ENCODE measurements at places on chromosomes 4 and X.
A peak's percentile ranks its signal among the peaks of the same experiment; 100 is the strongest.

GRCh38 chrX:43741843-43742573, 85.9 kb downstream of the MAOA start:
- no peak for DNase-seq

GRCh38 chr4:5033281-5033841, 14.1 kb upstream of the CYTL1 start:
- peak; percentile 8 for DNase-seq

- no peak for DNase-seq
Measured at GRCh38 chrX:100410901-100411801, 1.1 kb upstream of the PCDH19 start.

GRCh38 chrX:48934581-48935300, 15.9 kb upstream of the PIM2 start:
- DNase-seq = no peak

DNA sequence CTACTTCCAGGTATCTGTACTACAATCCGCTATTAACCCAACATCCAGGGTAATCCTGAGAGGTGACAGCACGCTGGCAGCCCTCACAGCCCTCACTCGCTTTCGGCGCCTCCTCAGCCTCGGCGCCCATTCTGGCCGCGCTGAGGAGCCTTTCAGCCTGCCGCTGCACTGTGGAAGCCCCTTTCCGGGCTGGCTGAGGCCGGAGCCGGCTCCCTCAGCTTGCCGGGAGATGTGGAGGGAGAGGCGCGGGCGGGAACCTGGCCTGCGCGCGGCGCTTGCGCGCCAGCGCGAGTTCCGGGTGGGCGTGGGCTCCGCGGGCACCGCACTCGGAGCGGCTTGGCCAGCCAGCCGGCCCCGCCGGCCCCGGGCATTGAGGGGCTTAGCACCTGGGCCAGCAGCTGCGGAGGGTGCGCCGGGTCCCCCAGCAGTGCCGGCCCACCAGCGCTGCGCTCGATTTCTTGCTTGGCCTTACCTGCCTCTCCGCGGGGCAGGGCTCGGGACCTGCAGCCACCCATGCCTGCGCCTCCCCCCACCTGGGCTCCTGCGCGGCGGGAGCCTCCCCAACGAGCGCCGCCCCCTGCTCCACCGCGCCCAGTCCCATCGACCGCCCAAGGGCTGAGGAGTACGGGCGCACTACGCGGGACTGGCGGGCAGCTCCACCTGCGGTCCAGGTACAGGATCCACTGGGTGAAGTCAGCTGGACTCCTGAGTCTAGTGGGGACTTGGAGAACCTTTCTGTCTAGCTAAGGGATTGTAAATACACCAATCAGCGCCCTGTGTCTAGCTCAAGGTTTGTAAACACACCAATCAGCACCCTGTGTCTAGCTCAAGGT, 87.3 kb downstream of the PRSS12 start:
- no peak for DNase-seq

GRCh38 chr4:140237616-140238350, 83.8 kb upstream of the MAML3 start:
- DNase-seq = peak; percentile 82

DNA sequence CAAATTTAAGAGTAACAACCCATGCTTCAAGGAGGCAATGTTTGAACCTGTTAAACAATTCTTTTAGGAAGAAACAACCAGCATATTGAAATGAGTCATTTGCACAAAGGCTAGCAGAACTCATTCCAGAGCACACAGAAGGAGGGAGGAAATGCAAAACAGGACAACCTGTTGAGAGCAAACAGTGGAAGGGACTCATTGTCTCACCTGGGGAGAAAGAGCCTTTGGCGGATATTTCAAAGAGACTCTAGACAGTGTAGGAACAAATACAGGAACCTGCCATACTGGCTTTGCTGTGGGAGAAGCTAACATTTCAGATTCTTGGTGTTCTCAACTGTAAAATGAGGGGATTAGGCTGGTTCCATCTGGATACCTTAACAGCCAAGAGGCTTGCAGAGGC, 14.8 kb upstream of the RASGEF1B start:
- DNase-seq = no peak

DNA sequence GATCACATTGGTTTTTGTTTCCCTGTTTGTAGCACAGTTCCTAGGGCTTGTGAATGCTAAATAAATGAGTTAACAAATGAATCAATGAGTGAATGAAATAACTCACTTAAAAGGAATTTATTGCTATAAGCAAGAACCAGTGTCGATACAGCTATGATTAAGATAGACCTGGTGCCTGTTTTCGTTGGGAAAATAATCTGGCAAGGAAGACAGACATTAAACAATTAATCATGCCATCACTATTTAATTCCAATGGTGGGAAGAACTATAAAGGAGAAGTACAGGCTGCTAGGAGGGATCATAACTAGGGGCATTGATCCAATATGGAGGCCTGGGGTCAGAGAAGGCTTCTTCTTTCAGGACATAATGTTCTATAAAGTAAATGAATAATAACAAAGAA, 4.5 kb upstream of the CBR4 start:
- DNase-seq = no peak

GRCh38 chr4:167084321-167084720, 150.0 kb downstream of the SPOCK3 start:
- DNase-seq = no peak

DNA sequence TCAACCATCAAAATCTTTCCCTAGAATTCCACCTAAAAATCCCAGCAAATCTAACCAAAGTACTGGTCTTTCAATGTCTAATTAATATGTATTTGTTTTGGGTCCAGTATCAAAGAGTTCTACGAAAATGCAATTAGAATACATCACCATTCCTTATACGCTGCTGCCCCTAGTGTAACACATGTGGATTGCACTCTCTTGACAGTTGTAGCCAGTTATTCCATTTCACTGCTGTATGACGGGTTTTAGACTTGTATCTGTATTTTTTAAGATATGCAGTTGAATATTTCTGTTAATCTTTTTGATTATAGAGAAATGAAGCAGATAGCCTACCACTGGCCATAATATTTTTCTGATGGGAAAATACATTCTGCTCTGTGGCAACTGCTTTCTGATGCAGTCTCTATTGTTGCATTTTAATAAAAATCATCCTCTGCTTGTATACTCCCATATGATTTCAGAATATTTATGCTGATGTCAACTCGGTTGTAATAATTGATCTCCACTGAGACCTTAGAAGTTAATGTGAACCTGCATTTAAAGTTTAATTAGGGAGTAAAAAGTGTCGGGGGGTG, 17.1 kb upstream of the PAGE2B start:
- DNase-seq = peak; percentile 18

DNA sequence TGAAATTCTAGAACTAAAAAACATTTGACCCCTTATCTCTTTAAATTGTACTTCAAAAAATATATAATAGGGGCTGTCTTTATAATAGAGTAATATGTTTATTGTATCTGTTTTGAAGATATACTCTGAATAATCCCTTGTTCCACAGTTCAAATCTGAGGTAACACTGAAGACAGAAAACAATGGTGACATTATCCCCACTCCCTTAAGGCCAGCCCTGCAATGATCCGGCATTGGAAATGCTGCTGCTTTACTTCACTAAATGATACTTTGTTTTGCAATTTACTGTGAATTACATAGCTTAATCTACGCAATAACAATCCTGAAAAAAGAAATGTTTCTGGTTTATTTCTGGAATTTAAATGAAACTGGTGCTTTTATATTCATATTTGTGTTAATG, 34.4 kb upstream of the ZFP42 start:
- no peak for DNase-seq

DNA sequence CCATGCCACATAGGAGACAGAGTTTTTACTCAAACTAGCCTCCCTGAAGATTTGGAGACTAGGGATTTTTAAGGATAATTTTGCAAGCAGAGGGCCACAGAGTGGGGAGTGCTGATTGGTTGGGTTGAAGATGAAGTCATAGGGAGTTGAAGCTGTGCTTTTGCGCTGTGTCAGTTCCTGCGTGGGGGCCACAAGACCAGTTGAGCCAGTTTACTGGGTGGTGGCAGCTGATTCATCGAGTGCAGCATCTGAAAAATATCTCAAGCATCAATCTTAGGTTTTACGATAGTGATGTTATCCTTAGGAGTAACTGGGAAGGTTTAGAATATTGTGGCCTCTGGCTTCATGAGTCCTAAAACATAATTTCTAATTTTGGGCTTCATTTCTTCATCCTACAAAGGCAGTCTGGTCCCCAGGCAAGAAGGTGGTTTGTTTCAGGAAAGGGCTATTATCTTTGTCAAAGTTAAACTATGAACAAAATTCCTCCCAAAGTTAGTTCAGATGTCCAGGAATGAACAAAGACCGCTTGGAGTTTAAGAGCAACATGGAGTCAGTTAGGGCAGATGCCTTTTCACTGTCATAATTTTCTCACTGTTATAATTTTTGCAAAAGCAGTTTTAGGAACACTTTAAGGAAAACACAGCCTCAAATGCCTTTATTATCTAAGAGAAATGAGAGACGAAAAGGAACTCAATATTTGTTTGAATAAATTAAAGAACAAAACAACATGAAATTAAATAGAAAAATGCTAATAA, 960.8 kb upstream of the PRKX start:
- DNase-seq = no peak

- DNase-seq = no peak
Measured at GRCh38 chr4:162683659-162684370, 482.9 kb downstream of the NAF1 start.

- DNase-seq = no peak
Measured at GRCh38 chrX:17547658-17548057, 172.7 kb downstream of the NHS start.

GRCh38 chr4:13704035-13704434, 76.5 kb upstream of the BOD1L1 start:
- no peak for DNase-seq

GRCh38 chr4:88591787-88592599, at the start of gene HERC3:
HERC3 (plus strand) TSS chr4:88592480; CDS start chr4:88605824, 13,344 bp downstream.
- peak; percentile 94 for DNase-seq

- DNase-seq = peak; percentile 24
Measured at GRCh38 chr4:23747281-23747735, 142.5 kb downstream of the PPARGC1A start.

DNA sequence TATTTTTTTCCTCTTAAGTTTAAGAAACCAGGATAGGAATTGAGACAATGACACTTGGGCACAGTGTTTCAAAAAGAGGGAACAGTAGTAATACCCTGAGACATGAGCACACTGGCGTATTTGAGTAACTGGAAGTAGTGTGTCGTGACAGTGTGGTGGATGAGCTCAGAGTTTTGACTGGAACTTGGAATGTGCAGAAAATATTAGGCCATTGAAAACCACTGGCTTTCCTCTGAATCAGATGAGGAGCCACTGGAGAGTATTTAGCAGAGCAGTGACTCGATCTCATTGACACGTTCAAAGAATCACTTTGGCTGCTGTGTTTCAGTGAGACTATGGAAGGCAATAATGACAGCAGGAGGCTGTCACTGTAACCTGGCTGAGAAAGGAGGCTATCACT, 1531.2 kb downstream of the STIM2 start:
- DNase-seq = no peak

DNA sequence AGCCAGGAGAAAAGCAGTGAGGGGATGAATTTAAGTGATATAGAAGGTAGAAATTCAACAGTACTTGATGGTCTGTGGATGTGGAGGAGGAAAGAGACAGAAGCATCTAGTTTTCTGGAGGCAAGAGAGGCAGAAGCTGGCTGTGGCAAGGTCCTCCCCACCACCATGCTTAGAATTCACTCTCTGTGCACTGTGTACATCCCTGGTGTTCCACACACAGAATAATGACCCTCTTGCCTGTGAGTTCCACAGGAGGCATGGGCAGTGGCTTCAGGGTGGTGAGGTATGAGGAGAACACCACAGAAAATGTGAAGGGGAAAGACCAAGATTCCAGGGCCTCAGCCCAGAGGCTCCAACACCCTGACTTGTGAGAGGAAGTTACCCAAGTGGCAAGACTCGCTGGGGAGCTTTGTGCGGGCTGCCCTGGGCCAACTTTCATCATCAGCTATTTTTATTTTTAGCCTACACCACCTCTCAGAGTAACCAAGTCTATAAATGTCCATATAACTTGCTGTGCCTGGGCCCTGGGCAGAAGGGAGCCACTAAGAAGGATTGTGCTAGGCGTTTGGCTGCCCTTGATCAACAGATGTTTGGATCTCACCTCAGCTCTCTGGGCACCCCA, 7.8 kb upstream of the INTS6L start:
- no peak for DNase-seq

GRCh38 chrX:148380650-148381561, 119.5 kb upstream of the AFF2 start:
- DNase-seq = no peak

DNA sequence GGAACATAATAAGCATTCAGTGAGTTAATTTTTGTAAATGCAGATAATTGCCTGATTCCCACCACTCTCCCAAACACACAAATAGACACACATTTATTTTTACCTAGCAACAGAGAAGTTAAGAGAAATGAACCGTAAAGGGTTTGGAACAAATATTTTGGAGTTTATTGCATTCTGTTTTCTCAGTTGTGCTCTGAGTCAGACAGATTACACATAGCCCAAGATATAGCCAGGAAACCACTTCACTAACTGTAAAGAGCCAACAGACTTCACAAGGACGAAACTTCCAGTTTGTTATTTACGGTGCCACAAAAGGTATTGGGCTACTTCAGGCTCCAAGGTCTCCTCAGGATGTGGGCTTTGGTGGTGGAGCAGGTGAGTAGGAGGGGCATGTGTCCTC, 217.0 kb downstream of the BMPR1B start:
- DNase-seq = no peak

DNA sequence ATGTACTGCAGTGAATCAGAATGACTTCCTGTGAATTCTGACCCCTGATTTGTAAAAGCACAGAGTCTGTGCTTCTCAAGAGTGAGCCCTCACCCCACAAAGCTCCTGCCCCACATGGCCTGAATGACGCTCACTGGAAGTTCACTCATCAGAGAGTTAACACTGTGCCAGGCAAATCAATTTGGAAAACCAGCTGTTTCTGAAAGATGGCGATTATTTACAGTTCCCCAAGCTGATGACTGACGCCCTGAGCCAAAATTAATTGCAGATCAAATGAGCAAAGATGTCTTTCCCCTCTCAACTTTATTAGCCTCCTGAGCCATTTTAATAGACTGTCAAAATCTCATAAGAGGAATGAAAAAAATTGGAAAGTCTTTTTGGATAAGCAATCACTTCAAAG, 118.0 kb downstream of the SLC2A9 start:
- DNase-seq = no peak

GRCh38 chr4:123817025-123817688, 420.6 kb downstream of the SPRY1 start:
- no peak for DNase-seq

DNA sequence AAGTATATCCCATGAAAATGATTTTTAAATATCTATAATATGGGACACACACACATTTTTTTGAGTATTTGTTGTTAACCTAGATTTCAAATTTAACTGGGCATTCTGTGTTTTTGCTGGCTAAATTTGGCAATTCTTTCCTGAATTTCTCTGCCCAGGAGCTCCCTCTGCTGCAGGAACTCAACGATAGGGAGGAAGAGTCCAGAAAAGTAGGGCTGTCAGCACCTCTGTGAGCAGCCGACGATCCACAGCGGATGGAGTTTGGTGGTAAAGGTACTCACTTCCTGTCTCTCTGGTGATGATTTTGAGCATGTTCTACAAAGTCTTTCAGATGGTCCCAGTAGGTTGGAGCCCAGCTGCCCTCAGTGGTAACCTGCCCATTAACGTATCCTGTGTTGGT, 23.1 kb upstream of the TMEM184C start:
- DNase-seq = no peak

All from putamen (tissue), 1 donor.